ENCODE measurements at places on chromosomes 6 and 20.

GRCh38 chr6:20542927-20543602, 8.8 kb downstream of the CDKAL1 start:
- no peak overlapping the region for H3K27ac ChIP-seq
- no peak overlapping the region for H3K4me3 ChIP-seq
- H3K27me3 ChIP-seq = no peaks in the 10 kb centered on the region
- H3K4me1 ChIP-seq = no peaks in the 10 kb centered on the region
- DNase-seq = no peak
- no peaks in the 10 kb centered on the region for H3K36me3 ChIP-seq

DNA sequence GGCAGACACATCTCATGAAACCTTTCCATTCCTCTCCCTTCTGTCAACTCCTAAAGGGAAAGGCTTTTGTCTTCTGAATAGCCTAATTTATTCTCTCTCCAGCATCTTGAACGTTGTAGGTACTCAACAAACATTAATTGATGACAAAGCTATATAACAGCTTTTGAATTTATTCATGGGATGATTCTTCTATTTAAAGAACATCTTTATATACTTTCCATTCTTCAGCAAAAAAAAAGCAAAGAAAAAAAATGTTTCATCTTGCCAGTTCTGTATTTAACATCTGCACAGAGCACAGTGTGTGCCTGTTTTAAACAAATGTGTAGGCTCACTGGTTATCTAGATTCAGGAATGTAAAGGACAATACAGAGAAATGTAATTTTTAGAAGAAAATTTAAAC, 648.7 kb downstream of the KIF16B start:
- no peak overlapping the region for H3K27ac ChIP-seq
- H3K27me3 ChIP-seq = no peaks in the 10 kb centered on the region
- no peak overlapping the region for H3K4me3 ChIP-seq
- H3K4me1 ChIP-seq = no peaks in the 10 kb centered on the region
- DNase-seq = no peak

DNA sequence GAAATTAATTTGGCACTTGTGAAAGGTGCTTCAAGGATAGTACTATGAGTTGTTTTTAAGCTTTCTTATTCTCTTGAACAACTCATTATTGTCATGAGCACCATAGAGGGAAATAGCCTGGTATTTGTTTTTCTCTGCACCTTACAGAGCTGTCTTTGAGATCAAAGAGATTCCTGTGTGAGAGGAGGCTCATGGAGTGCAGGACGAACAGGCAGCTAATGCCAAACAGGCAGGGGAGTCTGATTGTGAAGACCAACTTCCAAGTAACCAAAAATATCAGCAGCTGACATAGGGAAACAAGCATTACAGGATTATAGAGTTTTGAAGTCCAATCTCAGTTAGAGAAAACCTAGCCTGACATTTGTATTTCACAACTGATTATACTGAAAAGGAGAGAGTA, 110.6 kb upstream of the TENT5A start:
- H3K27ac ChIP-seq = no peak overlapping the region
- H3K4me1 ChIP-seq = peaks cover 3% of the 10 kb centered on the region
- no peaks in the 10 kb centered on the region for H3K27me3 ChIP-seq
- no peaks in the 10 kb centered on the region for H3K36me3 ChIP-seq
- no peak overlapping the region for H3K4me3 ChIP-seq
- DNase-seq = peak; percentile 42

- H3K4me3 ChIP-seq = no peak overlapping the region
- peaks cover 13% of the 10 kb centered on the region for H3K4me1 ChIP-seq
- H3K27ac ChIP-seq = no peak overlapping the region
These were observed 2.4 kb upstream of the PRR18 start for GRCh38 chr6:166310634-166311033.

DNA sequence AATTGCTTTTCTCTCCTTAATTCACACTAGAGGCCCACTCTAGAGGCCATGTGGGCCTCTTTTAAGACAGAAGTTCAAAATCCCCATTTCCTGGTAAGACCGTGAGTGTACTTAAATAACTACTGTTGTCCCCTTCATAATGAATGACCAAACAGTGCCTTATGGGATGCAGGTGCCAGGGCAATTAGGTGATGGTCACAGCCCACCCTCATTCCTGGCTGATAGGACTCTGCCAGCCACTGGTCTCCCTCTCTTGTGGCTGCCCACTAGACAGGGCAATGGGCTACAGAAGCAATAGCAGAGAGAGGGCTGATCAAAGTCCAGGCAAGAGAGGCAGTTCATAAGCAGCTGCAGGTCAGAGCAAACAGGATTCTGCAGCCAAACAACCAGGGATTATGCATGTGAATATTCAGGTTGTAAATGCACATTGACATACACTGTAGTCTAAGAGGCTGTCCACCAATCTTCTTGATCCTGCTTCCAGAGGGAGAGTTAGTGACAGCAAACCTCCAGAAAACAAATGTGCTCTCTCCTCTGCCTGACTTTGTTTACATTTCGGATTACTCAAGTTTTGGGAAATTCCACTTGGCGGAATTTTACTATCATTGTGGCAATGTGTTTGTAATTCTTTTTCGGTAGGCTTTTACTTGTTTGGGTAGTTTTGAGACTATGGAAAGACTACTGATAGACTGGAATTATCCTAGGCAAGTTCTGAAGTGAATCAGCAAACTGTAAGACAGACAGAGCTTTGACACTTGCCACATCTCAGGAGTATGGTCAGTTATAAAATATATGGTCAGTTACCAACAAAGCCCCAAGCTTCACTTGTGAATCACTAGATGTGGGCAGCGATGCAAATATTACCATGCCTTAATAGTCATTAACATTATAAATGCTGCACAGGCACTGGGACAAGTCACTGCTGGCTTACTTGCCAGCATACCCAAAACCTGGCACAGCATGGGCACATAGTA, 12.8 kb downstream of the PTPRK start:
- H3K27me3 ChIP-seq = no peaks in the 10 kb centered on the region
- H3K27ac ChIP-seq = no peak overlapping the region
- H3K36me3 ChIP-seq = no peaks in the 10 kb centered on the region
- H3K4me1 ChIP-seq = peaks cover 33% of the 10 kb centered on the region
- no peak overlapping the region for H3K4me3 ChIP-seq

GRCh38 chr6:154835307-154835706, 102.1 kb downstream of the SCAF8 start:
- no peak for DNase-seq
- peak overlapping the region; percentile 27 for H3K27ac ChIP-seq
- no peak overlapping the region for H3K4me3 ChIP-seq
- no peaks in the 10 kb centered on the region for H3K27me3 ChIP-seq

DNA sequence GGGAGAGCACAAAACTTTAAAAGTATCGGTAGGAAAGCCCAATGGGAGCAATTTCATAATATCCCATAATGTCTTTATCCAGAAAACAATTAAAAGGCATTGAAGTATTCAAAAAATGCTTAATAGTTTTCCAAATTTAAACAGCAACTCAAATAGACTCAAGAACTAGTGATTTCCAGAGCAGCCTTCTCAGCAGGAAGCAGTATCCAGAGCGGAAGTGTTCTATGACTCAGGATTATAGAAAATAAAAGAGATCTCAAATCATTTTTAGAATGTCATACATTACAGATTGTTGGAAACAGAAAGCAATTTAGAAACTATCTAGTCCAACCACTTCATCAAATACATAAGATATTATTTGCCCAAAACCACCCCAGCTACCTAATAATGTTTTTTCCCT, 79.3 kb downstream of the COL12A1 start:
- no peaks in the 10 kb centered on the region for H3K27me3 ChIP-seq
- no peaks in the 10 kb centered on the region for H3K36me3 ChIP-seq
- no peaks in the 10 kb centered on the region for H3K4me1 ChIP-seq
- DNase-seq = no peak

DNA sequence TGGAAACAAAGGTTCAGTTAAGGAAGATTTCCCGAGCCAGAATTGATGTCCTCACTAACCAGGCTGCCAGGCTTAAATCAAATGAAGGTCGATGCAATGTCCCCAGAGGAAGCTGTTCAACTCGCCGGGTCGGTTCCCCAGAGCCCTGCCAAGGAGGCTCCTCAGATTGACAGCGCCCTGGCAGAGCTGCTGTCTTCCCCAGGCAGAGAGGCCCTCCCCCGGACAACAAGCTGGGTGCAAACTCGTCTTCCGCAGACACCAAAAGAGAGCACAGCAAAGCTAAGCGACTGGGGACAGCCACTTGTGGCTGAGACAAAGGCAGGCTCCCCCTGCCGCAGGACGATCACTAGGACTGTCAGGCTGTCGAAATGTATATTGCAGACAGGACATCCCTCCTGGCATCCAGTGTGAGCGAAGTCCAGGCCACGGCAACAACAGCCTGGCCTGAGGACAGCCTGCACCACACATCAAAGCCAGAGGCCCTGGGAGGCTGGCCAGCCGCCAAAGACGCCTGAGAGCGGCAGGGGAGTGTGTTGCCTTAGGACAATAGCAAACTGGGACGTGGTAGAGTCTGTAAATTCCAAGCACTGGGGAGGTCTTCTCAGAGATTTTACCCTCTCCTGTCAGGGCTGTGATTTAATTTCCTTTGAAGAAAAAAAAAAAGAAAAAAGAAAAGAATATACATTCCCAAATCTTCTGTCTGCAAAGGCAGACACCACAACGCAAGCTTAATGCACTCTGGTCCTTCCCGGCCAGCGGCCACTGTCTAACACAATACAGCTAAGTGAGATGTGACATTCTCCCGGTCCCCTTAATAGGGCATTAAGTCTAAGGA, 99.1 kb downstream of the HIVEP2 start:
- peak overlapping the region; percentile 33 for H3K27ac ChIP-seq
- peak; percentile 77 for DNase-seq
- no peaks in the 10 kb centered on the region for H3K36me3 ChIP-seq
- H3K4me1 ChIP-seq = peaks cover 59% of the 10 kb centered on the region

GRCh38 chr20:63409066-63409833, 48.1 kb upstream of the CHRNA4 start:
- no peak overlapping the region for H3K4me3 ChIP-seq
- no peaks in the 10 kb centered on the region for H3K27me3 ChIP-seq
- no peaks in the 10 kb centered on the region for H3K36me3 ChIP-seq
- peak; percentile 65 for DNase-seq
- peaks cover 3% of the 10 kb centered on the region for H3K4me1 ChIP-seq
- no peak overlapping the region for H3K27ac ChIP-seq

- no peaks in the 10 kb centered on the region for H3K27me3 ChIP-seq
- H3K27ac ChIP-seq = no peak overlapping the region
- no peaks in the 10 kb centered on the region for H3K36me3 ChIP-seq
- no peaks in the 10 kb centered on the region for H3K4me1 ChIP-seq
These were observed 208.2 kb downstream of the THBS2 start for GRCh38 chr6:169045486-169045885.

DNA sequence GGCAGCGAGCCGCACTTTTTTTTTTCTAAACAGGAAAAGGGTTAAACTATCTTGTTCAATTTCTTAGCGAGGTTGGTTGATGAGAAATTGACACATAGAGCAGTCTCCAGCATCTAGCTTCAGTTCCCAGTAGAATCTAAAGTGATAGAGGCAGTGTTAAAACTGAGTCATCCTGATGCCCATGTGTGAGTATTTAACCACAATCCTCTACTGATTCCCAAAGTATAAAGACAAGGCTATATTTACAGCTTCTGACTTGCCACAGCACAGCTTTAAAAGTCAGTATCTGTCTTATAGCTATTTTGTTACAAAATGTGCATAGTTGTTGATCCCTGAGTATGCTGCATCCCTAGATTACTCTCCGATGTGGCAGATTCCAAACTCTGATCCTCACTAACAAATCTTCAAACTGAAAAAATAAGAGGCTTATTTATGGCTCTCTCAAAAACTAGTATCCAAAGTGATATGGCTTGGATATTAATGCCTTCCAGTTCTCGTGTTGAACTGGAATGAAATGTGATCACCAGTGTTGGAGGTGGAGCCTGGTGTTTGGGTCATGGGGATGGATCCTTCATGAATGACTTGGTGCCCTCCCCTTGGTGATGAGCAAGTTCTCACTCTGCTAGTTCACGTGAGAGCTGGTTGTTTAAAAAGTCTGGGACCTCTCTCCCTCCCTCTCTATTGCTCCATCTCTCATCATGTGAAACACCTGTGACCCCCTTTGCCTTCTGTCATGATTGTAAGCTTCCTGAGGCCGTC, 13.1 kb upstream of the POPDC3 start:
- H3K36me3 ChIP-seq = no peaks in the 10 kb centered on the region
- H3K27me3 ChIP-seq = no peaks in the 10 kb centered on the region
- no peak for DNase-seq
- peaks cover 6% of the 10 kb centered on the region for H3K4me1 ChIP-seq
- no peak overlapping the region for H3K4me3 ChIP-seq

DNA sequence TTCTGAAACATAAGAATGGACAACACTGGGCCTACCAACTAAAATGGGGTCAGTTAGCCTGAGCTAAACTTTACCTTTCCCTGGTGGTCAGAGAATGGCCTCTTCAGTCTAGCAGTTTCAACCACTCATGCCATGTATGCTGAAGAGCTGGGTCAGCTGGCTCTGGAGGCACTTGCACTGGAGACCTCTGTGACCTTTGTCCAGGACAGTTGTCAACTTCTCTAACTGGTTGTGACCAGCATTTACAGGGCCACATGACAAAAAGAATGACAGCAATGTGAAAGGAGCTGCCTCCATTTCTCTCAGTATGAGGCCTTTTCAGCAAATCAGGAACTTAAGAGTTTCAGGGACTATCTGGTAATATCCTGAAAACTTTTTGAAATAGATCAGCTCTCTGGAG, 59.9 kb upstream of the TMEM30A start:
- H3K27ac ChIP-seq = no peak overlapping the region
- H3K36me3 ChIP-seq = no peaks in the 10 kb centered on the region
- H3K27me3 ChIP-seq = no peaks in the 10 kb centered on the region
- no peak overlapping the region for H3K4me3 ChIP-seq
- DNase-seq = no peak

DNA sequence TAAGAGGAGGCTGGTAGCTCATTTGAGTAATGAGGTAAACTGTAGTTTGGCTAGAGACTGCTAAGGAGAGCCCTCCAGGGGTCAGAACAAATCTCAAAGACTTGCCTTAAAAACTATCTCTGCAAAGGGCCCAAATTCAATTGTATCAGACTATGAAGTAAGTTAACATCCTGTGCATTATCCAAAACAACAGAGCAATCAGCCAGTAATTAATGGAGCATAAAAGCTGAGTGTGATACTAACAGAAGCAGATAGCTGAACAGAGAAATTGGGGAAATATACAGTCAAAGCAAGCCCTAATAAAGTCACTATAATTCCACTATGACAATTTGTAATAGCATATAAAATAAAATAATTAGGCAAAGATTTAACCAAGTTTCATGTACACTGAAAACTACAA, 45.8 kb upstream of the TNFRSF21 start:
- peaks cover 10% of the 10 kb centered on the region for H3K4me1 ChIP-seq
- H3K4me3 ChIP-seq = no peak overlapping the region
- no peaks in the 10 kb centered on the region for H3K27me3 ChIP-seq
- no peak for DNase-seq

DNA sequence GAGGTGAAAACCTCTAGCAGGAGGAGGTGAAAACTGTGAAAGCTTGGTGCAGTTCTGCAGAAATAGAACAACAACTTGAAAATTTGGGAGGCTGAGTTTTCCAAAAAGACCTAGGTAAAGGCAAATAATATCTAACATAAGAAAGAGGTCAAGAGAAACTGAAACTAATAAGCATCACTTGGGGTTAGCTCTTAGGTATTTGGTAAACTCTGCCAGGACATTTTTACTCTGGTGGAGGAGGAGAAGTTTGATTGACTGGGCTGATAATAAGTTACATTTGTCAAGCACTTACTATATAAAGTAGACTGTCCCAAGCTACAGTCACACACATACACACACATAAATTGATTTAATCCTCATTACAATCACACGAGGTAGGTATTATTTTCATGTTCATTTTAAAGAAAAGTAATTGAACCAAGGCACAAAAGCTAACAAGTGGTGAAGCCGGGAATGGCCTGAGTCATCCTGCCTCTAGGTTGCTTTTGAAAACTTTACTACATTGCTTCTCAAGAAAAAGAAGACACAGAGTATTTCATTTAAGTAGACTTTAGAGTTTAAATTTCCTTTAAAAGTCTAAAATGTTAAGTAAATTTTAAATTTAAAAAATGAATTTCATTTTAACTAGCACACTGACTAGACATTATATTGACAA, 275.5 kb downstream of the PTPRK start:
- no peak for DNase-seq
- H3K4me3 ChIP-seq = no peak overlapping the region
- H3K27ac ChIP-seq = no peak overlapping the region
- H3K27me3 ChIP-seq = no peaks in the 10 kb centered on the region
- no peaks in the 10 kb centered on the region for H3K36me3 ChIP-seq
